ENCODE measurements at places on chromosomes 13 and 19.

DNA sequence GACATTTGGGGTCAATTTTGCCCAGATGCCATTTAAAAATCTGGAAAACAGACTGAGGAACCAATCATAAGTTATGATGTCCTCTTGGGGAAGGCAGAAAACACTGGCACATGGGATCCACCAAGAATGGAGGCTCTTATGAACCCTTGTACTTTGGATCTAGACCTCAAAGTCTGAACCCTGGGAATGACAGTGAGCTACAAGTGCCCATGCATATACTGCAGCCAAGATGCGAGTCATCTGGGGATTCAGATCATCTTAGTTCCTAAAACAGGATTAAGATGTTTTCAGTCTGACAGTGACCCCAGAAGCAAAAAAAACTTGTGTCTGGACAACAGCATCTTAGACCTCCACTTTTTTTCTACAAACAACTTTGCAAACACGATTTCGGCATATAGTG lies 100.2 kb upstream of the SIAH3 start:
- DNase-seq, result no peak

GRCh38 chr19:38417544-38418506 lies 8.2 kb downstream of the RASGRP4 start:
- peak; percentile 94 for DNase-seq

GRCh38 chr13:51981355-51981754 lies 29.9 kb downstream of the ATP7B start:
- no peak for DNase-seq

DNA sequence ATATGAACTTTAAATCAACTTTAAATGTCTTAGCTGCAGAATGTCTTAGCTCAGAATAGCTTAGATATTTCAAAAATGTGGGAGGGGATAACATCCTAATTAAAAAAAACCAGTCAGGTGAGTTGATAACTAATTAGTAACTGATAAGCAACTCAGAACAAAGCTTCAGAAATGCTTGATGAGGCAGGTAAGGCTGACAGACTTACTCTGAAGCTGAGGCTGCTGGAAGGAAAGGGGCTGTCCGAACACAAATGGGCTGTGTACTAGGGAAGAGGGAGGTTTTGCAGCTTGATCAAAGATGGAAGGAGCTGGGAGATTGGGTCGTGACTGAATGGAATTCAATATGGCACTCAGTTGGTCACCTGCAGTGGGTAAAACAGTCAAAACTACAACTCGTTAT lies 91.2 kb upstream of the FBXL3 start:
- DNase-seq, result peak; percentile 32

DNA sequence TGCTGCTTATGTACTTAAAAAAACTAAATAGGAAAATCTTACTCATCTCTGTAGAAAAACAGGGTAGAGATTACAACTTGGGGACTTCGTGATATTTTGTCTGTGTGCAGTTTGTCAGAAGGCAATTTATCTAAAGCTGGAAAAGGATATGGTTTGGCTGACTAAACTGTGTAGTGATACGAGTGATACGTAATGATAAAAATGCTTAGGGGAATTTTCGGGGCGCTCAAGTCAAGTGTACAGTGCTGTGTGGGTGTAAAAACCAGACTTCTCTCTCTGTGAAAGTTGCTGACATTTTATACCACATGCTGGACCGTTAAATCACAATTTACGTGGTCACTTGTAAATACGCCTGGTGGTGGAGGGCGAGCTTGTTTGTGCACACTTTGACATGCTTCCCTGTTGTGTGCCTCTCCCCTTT lies 221.7 kb downstream of the KCNRG start:
- DNase-seq, result no peak

GRCh38 chr19:30001301-30001700 lies 59.3 kb downstream of the URI1 start:
- DNase-seq, result no peak

DNA sequence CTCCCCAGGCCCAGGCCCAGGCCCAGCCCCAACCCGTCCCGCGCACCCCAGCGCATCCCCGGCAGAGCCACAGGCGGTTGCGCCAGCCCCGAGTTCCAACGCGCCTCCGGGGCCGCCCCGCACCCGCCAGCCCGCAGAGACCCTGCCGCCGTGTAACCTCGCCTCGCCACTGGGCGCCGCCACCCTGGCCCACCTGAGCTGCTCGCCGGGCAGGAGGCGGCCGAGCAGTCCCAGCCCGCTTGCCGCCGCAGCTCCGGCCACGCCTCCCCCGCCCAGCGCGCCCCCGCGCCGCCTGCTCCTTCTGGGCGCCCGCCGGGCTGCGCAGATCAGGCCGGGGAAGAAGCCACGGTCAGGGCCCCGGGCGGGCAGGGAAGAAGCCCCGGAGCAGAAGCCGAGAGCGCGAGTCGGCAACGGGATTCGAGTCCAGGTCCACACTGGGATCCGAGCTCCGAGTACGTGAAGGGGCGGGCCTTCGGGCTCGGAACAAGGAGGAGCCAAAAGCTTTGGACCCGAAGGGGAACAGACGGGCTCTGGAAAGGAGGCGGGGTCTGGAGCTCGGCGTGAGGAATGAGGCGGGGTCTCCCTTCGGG lies at the start of gene MBOAT7:
Gene MBOAT7, minus strand, starts transcription at position 436 of the 590 bp plus-strand sequence. CDS start 1,072 bp downstream, outside the sequence.
- no peak for DNase-seq

DNA sequence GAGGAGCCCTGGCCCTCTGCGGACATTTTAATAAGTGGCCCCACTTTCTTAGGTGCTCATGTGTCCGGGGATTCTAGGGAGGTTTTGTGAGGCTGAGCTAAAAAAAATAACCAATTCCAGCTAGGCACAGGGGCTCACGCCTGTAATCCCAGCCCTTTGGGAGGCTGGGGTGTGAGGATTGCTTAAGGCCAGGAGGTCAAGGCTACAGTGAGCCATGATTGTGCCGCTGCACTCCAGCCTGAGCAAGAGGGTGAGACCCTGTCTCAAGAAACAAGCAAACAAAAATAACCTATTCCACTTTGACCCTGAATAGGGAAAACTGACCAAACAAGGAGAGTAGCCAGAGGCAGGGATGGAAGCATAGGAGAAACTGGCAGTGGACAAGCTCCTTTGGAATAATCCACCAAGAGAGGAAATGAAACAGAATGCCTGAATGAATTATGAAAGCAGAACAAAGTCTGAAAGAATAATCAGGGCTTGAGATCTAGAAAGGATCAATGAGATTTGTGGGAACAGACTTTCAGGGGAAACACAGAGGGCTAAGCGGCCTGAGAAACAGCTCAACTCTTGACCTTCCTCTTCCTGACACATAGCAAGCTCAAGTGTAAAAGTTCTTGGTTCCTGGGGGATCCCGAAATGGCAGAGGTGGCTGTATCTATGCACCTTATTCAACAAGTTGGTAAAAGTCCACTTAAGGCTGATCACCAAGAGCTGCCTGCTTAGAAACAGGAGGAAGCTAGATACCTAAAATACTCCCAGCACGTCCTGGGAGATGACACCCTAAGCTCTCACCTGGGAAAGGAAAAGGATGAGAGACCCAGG lies 30.1 kb upstream of the FFAR2 start:
- DNase-seq, result no peak

DNA sequence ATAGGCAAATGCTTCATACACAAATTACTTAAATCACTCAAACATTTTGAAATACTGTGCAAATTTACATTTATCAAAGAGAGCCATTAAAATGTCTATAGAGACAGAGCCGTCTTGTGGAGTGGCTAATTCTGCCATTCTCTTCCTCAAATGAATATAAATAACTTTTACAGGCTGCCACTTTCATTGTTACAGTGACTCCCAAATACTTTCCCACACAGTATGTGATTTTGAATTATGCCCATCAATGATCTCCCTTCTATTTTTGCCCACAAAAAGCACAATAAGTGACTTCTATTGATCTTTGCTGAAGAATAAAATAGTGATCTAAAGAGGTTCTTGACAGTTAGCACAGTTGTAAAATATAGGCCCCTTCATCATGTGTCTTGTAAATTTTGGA lies 1244.9 kb downstream of the PCDH17 start:
- no peak for DNase-seq

Data from H9 (cell line).